Activated B cell treated with CpG ODN at 0.5 μM for 24 hours (primary cell): ENCODE measurements at places on chromosomes 1 and 21. TPM values are rescaled to one million over a fixed set of nuclear protein-coding genes. Genes with fewer than 3 reads are reported as not detected.

GRCh38 chr1:43137445-43138052 lies 34.5 kb downstream of the EBNA1BP2 start:
- DNase-seq = no peak

DNA sequence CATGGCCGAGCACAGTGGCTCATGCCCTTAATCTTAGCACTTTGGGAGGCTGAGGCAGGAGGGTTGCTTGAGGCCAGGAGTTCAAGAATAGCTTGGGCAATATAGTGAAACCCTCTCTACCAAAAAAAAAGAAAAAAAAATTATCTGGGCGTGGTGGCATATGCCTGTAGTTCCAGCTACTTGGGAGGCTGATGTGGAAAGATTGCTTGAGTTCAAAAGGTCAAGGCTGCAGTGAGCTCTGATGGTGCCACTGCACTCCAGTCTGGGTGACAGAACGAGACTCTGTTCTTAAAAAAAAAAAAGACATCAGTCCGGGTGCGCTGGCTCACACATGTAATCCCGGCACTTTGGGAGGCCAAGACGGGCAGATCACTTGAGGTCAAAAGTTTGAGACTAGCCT lies 251.2 kb upstream of the CACYBP start:
- no peak for DNase-seq

DNA sequence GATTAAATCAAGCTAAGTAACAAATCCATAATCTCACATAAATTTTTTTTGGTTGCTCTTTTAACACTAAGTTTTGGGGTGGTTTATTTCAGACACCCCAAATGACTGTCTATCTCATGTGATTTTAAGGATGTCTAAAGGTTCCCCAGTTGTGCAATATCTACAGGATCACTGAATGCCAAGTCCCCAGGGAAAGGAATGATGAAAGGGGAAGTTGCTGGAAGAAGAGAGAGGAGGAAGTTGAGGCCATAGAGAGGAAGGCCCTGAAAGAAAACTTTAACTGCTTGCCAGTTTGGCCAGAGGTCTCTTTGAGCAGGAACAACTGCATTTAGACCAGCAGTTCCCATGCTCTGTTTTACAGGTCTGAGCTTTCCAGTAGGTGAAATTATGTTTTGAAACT lies 27.5 kb upstream of the SLC19A2 start:
- no peak for DNase-seq

GRCh38 chr1:223844787-223845036 lies 1.0 kb downstream of the TP53BP2 start:
- DNase-seq = no peak

GRCh38 chr1:8517661-8518489 lies 200.0 kb downstream of the SLC45A1 start:
- DNase-seq = no peak

DNA sequence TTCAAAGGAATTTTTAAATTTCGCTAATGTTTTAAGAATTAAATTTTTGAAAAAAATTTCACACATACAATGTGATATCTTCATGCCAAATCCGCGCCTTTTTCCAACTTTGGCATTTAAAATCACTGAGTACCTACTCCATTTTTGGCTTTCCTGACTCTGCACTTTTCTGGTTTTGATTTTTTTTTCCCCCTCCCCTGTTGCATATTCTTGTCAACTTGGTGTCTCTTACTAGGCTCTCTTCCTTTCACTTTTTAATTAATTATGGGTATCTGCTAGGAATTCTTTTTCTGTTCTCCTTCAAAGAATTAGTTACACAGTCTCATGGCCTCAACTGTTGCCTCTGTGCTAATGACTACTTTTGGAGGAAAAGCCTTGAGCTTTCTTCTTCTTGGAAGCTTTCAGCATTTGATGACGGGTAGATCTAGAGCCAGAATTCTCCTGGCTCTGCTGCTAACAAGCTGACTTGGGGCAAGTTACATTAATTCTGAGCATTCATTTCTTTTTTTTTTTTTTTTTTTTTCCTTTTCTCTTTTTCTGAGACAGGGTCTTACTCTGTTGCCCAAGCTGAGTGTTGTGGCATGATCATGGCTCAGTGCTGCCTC lies 1.8 kb downstream of the AGL start:
- no peak for DNase-seq

DNA sequence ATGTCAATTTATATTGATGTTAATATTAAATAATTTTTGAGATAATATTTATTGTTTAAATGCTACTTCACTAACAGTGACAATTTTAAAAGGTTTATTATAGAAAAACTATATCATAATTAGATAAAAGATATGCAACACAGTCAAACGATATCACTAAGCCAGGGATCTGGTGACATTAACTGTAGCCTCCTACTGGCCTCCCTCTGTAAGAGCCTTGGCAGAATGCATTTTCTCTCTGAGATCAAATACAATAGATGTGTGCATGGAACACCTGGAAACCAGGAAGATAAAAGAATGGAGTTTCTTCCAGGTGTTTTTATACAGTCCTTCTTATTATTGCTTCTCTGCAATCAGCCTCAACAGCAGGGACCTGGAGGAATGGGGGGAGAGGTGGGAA lies 1762.1 kb downstream of the BRINP3 start:
- no peak for DNase-seq

DNA sequence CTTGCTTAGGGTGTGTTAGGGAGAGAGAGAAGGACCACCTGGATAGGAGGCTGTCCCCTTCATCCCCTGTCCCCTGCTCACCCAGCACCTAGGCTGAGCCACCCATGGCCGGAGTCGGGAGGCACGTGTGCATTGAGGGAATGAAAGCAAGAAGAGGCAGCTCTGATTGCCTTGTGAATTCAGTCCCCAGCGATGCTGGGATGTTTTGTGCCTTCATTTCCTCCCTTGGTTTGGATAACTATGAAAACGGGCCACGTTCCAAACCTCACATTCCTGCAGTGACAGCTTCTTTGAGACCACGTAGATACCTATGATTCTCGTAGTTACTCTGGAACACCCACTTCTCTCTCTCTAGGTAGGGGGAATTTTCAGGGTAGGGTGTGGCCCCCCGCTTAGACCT lies 67.1 kb downstream of the MAN1C1 start:
- no peak for DNase-seq

- no peak for DNase-seq
These were observed 9.9 kb upstream of the HAO2 start for GRCh38 chr1:119358636-119359035.

RSPO1 gene
- total RNA-seq = not detected in 2 replicates

TADA1 gene
- 13.6 and 15.3 TPM in 2 replicates for total RNA-seq

TMEM269 gene
- 0.20 and 0.31 TPM in 2 replicates for total RNA-seq

RGS21 gene
- total RNA-seq = not detected in 2 replicates
